ENCODE measurements at places on chromosomes 2 and 18.

DNA sequence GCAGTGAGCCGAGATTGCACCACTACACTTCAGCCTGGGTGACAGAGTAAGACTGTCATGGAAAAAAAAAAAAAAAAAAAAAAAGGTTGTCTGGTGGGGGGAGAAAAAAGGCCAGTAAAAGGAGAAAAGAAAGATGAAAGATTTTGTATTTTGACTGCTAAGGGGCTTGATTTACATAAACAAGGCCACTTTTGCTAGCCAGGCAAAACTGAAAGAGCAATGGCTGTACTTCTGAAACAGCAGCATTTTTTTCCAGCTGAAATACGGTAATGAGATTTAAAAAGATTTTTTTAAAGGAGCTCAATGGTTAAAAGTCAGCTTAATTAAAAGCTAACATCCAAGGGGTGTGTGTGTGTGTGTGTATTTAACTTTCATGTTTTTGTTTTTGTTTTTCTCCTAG is 11.3 kb upstream of the OXER1 start:
- DNase-seq = no peak

- no peak for DNase-seq
Observed at GRCh38 chr2:144708626-144709025, 188.7 kb upstream of the ZEB2 start.

DNA sequence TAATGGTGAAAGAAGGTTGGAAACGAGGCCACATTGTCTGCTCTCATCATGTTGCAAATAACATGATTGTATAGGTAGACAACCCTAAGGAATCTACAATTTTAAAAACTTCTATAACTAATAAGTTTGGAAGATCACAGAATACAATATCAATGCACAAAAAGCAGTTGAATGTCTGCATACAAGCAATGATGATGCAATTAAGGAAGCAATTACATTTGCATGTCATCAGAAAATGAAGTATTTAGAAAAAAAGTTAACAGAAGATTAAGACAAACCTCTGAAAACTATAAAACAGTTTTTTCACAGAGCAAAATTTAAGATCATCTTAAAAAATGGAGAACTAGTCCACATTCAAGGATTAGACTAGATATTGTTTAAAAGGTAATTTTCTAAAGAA is 181.1 kb downstream of the METTL4 start:
- no peak for DNase-seq

DNA sequence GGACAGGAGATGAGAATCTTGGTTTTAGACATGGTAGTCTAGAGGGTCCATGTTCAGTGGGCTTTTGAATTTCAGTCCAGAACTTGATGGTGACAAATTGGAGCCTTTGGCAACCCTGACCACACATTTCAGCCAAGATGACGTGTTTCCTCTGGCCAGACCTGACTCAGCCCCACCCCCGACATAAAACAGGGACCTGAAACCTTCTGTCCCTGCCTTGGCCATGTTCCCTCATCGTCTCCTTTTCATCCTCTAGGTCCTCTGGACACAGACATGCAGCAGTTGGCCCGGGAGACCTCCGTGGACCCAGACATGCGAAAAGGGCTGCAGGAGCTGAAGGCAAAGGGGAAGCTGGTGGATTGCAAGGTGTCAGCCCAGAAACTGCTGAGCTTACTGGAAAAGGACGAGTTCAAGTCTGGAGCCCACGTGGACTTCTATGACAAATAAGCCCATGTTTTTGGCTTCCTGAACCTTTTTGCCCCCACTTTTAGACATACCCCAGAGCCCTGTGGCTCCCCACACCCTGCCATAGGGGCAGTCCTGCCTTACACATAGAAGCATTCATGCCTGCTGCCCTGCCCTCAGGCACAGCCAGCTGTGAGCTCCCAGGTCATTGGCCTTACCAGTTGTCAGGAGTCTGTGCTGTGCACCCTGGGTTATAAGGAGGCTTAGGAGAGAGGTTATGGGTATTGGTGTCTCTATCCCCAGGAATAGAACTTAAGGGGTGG is 4.0 kb downstream of the SPR start:
- DNase-seq = no peak

GRCh38 chr2:16072638-16073290 is 132.4 kb downstream of the MYCN start:
- no peak for DNase-seq

GRCh38 chr2:143259368-143259958 is 130.2 kb downstream of the ARHGAP15 start:
- DNase-seq = peak; percentile 44

- DNase-seq = no peak
Observed at GRCh38 chr2:227132986-227133385, 31.0 kb downstream of the COL4A4 start.

DNA sequence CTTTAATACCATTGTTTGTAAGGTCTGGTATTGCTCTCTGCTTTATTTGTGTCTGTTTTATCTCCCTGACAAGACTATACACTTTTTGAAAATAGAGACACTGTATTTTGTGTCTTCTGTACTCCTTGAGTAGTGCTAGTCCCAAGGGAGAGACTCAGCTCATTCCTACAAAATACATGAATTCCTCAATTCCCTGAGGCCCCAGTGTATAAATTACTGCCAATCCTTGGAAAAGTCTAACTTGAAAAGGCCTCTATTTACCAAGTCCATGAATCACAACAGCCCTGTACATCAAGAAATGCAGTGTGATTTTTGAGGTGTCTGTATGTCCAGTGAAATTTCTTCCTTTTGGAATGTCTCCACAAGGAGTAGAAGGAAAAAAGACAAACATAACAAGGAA is 34.9 kb upstream of the NEDD4L start:
- DNase-seq = no peak

DNA sequence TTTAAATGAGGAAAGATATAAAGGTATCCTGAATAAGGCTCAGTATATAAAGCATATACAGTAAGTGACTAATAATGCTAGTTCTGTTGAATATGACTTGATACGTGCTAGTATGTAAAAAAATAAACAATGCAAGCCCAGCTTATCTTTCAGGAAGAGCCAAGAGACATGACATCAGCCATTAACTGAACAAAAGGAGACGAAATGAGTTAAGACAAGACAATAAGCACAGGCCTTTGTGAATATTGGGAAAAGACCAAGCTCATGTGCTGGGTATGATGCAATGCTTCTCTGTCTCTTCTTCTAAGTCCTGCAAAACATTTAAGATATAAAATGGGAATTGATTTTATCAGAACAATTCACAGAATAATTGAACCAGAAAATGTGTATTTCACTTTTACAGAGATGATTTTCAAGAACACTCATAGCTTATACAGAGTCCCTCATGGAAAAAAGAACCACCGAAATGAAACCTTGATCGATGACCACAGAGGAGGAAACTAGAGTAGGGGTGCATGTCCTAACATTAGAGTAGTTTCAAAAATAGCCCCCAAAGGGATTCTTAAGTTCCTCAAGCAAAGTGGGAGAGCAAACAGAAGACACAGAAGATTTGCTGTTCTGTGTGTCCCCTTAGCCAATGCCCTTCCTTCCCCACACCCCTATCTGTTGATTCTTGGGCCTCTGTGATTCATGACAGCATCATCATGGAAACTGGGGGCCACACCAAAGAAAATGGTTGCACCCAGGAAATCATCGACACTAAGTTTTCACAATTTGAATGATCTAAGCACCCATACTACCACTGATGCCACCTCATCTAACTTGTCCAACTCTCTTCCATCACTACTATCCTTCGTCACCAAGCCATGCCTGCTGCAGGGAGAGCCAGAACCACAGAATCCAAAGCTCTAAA is 68.0 kb upstream of the CRIM1 start:
- no peak for DNase-seq

DNA sequence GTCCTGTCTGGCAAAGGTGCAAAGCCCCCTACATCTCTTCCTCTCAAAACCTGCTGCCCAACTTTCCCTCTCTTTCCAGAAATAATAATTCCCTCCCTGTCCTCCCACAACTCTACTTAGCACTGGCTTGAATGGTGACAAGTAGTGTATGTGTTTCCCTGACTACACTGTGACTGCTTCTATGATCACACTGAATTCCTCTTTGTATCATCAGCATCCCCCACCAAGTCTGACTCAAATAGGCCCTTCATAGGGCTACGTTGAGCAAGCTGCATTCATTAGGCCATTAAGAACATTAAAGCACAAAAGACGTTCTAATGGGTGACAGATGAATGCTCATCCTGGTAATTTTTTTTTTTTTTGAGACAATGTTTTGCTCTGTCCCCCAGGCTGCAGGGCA is 13.7 kb upstream of the ST3GAL5 start:
- no peak for DNase-seq

DNA sequence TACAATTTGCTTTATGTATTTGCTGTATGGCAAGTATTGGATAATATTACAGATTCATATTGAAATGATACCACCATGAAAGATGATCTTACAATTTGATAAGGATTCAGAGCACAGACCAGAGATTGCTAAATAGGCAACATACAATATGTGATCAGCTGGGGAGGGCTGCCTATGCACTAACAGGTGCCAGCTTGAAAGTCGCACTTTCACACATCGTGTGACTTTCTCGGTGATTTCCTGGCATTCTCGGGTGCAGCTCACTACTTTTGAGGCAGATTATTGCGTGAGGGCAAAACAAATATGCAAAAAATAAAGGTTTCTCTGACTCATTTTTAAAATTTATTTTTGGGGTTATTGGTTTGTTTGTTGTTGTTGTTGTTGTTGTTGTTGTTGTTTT is 36.0 kb downstream of the RBMS1 start:
- no peak for DNase-seq

DNA sequence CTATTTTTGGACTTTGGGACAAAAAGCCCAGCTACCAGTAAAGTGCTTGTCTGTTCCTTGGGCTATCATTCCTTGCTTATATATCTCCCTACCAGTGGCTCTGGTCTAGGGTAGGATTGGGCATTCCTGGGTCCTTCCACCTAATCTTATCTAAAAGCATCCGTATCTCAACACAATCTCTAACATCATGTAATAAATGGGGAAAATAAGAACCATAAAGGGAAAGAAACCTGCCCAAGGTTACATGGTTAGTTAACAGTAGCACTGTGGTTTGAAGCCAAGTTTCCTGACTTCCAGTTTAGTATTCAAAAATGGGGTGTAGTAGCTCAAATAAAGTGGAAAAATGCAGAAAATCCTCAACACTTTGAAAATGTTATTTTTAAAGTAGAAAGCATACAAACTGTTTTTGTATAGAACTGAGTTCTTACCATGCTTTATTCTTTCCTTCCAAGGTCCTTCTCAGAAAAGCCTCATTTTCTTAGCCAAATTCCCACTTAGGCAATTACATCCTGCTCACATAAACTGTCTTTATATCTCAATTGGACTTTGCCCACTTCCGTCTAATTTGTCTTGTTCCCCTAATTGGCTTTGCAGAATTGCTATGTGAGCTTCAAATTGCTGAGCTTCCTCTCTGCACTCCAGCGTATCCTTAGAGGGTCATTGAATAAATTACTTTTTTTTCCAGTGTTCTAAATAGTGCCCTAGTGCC is 273.1 kb upstream of the UBE2E3 start:
- no peak for DNase-seq

DNA sequence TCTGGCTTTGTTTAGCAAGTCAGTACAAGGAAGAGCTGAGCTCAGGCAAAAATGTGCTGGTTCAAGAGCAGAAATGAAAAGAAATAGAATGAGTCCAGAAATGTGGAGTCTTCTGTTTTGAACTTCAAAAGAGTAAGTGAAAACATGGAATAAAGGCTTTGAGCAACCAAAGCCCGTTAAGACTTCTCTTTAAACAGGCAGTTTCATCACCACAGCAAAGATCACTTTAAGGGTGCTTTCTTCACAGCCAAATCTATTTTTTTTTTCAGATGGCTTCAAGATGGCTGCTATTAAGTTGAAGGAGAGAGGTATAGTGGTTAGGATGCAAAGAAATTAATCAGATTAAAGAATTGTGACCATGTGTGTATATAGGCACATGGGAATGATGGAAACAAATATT is 2.0 kb upstream of the CHRNA1 start:
- no peak for DNase-seq

DNA sequence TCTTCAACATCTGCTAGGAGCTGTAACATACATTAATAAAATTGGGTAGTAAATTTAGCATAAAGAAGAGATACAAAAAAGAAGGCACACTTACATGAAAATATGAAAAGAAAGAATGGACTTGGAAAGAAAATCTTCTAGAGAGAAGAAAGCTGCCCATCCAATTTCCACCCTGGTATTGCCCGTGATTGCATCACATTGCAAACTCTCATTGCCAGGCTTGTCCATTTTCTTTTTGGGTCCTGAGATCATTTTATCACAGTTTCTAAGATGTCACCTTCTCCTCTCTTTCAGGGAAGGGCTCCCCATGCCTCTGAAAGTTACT is 321.5 kb downstream of the RND3 start:
- DNase-seq = no peak

DNA sequence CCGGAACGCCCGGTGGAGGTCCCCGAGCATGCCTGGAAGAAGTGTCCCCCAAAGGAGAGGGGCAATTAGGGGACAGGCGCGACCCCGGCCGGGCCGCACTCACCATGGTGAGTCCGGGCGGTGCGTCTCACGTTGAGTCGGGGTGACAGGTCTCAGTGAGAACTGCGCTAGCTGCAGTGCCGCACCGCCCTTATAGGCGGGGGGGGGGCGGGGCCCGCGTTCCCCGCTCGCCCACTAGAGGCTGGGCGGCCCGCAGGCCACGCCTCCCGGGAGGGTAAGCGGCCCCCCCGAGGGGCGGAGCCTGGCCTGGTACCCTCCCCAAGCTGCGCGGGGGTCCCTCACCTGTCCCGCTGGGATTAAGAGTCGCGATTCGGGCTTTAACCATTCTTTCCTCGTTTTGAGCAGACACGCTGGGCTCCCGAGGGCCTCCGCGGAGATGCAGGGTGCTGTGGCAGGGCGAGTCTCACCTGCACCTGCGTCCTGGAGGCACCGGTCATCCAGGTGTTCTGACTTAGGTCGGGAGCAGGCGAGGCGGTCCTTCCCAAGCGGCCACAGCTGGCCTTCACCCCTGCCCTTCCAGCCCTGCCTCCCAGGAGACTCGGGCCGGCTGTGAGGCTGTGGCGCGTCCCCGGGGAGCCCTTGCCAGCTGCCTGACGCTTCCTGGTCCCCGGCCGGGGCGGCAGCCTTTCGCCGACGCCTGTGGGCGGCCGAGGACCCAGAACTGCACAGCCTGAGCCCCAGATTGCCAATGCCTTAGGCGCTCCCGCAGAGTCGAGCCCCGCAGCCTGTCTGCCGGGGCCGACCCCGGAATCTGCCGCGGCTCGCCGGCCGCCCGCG is at the start of gene TUBA4A:
TSS of gene TUBA4A (minus strand) at position 166 of the 837 bp plus-strand sequence. CDS start at position 106, 60 bp downstream.
- peak; percentile 35 for DNase-seq

DNA sequence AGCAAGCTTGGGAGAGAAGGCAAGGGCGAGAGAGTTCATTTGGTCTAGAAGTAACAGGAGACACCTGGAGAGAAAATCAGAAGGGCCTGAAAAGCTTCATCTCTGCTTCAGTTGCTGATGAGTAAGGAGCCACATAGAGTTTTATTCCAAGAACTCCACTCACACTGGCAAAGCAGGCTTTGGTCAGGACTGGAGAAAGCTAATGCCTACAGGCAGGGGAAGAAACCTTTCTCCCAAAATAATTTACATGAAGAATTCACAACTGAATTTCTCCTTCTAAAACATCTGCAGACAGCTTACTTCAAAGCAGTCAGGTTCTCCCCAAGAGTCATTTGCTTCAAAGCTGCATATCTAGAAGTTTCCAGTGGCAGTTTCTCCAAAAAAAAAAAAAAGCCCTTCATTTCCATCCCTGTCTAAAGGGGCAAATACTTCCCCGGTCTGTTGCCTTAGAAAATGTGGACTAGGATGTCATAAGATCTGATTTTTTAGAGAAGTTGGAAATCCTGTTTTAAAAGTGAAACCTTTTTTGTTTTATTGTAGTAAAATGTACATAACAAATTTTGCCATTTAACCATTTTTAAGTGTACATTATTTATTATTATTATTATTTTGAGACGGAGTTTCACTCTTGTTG is 46.3 kb downstream of the TMEM247 start:
- DNase-seq = no peak
